NCI-H2171 treated with DMSO at 0.1 percent for 48 hours (cell line): ENCODE measurements at places on chromosomes 1 and 21.
A peak's percentile ranks its signal among the peaks of the same experiment; 100 is the strongest.

- DNase-seq, result peak; percentile 78
These were observed 139.7 kb upstream of the BEND5 start for GRCh38 chr1:48916130-48917069.

DNA sequence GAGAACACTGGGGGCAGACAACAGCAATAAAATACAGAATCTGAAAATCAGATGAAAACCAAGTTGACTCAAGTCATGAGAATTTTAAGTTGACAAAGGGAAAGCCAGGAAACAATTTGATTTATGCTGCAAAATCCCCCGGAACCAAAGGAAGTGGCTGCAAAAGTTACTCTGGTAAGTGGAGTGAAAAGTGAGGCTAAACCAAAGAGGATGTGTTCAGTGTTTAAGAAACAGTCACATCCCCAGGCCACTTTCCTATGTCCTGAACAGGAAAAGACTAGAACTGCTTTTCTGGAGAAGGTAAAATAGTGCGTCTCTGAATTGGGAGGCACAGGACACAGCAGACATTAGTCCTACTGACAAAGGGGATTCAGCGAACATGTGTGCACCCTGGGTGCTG, 5.9 kb downstream of the TARBP1 start:
- no peak for DNase-seq

GRCh38 chr1:20496241-20496661, 10.2 kb upstream of the CAMK2N1 start:
- no peak for DNase-seq

DNA sequence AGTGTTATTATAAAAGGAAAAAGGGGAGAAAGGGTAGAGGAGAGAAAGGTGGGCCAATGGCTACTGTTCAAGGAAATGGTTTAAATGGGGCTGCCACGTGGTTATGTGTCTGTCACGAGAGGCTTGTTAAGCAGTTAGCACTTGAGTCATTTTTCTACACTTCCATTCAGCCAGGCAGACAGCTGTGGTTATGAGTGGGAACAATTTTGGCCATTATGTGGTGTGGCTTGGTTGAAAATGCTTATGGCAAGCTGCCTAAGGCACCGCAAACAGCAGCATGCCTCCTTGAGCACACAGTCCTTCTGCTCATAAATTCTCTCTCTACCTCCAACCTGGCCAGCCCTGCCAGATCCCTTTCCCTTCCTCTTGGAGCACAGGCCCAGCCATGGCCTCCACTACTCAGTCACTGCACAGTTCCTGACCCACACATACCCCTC, 3.2 kb upstream of the SRM start:
- DNase-seq, result no peak

DNA sequence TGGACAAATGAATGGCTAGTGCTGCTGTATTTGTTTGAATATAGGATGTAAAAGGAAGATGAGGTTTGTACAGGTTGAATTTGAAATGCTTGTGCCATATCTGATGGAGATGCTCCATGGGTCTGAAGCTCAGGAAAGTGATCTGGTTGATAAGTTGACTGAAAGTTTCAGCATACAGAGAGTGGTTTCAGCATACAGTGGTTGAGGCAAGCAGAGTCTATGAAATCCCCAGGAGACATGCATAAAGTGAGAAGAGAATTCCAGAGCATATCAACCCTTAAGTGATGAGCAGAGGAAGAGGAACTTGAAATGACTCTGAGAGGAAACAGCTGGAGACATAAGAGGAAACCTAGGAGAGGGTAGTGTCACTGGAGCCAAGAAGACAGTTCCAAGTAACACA, 21.7 kb downstream of the TCHHL1 start:
- no peak for DNase-seq
